ENCODE measurements at places on chromosomes 2 and 18. TPM values are rescaled to one million over a fixed set of nuclear protein-coding genes. Genes with fewer than 3 reads are reported as not detected.
A peak's percentile ranks its signal among the peaks of the same experiment; 100 is the strongest.

- DNase-seq = no peak
These were observed 73.0 kb downstream of the NCAPH start for GRCh38 chr2:96408616-96409015.

DNA sequence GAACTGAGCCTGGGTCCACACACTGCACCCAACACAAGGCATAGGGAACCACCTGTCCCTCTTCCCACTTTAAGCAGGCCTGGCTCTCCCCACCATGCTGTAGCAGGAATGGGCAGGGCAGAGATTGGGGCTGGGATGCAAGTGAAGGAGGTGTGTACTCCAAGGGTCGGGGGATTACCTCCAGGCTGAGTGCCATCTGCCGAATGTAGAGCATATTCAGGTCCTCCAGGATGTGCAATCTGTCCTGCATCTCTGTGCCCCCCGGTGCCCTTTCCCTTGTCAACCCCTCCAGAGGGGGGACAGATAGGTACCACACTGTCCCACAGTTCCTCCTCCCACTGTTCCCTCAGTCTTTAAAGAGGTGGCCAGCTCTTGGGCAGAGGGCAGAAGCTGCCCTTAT, 2.4 kb downstream of the RTKN start:
- DNase-seq = no peak

The SYT4 gene
- 0.34 TPM for polyA plus RNA-seq

The ALK gene
- 0.32 TPM for polyA plus RNA-seq

DNA sequence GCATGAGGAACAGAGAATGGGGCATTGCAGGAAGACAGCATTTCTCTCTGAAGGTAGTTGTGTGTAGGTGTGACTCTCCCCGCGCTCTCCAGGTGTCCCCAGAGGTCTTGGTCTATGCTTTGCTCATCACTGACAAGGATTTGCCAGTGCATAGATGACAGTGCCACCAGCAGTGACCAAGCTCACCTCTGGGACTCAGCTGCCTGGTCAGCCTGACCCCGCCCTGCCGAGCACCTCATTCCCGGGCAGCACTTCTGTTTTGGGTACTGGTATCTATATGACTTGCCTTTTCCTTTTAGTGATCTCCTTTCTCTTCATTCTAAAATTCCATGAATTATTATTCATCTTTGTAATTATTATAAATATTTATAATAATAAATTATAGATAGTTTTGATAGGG, 59.1 kb downstream of the GBX2 start:
- DNase-seq = no peak

- no peak for DNase-seq
These were observed 197.8 kb downstream of the GBX2 start for GRCh38 chr2:235970204-235971040.

- DNase-seq = no peak
These were observed 15.7 kb downstream of the SPC25 start for GRCh38 chr2:168874368-168875054.

- no peak for DNase-seq
These were observed 73.8 kb upstream of the ITM2C start for GRCh38 chr2:230790981-230791380.

GRCh38 chr2:68429311-68429826, 37.7 kb downstream of the FBXO48 start:
- DNase-seq = no peak

GRCh38 chr2:221896505-221897151, 324.5 kb upstream of the EPHA4 start:
- no peak for DNase-seq

GRCh38 chr2:57806449-57806968, 240.1 kb upstream of the VRK2 start:
- no peak for DNase-seq

The LIMS3 gene
- polyA plus RNA-seq = 3.8 TPM

GRCh38 chr2:236973343-236973980, 112.2 kb upstream of the COPS8 start:
- no peak for DNase-seq

DNA sequence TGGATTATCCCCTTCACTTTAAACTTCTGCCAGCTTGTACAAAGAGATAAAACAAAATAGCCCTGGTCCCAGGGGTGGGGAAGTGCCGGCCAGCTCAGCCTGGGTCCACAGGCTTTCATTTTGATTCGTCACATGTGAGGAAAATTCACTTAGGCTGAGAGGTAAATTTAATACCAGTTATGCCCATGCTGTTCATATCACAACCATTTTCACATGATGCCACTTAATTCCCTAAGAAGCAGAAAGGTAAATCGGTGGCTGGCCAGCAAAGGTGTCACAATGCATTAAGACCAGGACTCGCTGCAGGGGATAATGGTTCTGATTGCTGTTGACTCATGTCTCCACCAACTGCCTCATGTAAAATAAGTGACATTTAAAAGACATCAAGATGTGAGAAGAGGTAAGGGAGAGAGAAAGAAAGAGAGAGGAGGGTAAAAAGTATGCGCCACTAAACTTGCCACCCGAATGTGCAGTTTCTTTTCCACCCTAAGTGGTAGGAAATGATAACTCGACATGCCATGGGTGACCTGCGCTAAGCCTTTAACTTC, 261.0 kb upstream of the SIX3 start:
- DNase-seq = no peak

DNA sequence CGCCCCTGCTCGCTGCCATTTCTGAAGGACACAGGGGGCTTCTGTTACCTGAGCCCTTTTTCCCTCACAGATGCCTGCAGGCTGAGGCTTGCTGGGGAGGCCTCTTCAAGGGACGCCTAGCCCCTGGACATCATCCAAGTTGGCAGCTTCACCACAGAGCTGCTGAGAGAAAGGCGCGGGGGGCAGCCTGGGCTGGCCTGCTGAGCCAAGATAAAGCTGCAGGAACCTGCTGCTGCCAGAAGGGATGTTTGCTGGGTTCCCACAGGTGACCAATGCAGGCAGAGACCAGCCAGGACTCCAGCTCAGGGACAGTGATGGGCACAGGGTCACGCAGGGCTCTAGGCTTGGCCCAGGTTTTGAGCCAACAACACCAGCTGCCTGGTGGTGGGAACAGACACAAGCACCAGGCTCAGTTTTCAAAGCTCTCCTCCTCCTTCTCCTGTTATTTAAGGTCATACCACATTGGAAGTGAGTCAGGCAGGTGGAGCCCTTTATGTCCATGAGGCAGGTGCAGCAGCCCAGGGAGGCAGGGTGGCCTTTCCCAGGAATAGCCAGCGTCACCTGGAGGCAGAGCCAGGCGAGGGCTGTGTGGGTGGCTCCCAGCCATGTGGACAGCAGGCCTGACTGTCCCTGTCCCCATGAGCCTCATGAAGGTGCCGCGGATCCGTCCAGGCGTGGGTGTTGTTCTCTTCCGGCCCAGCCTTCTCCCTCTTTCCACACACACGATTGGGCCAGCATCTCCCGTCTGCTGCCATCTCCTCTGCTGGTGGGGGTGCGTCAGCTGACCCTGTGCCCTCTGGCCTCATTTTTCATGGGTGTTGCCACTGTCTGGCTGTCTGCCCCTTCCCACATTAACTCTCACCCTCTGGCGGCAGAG, 515.5 kb upstream of the MYT1L start:
- no peak for DNase-seq

The UCN gene
- polyA plus RNA-seq = 0.39 TPM

DNA sequence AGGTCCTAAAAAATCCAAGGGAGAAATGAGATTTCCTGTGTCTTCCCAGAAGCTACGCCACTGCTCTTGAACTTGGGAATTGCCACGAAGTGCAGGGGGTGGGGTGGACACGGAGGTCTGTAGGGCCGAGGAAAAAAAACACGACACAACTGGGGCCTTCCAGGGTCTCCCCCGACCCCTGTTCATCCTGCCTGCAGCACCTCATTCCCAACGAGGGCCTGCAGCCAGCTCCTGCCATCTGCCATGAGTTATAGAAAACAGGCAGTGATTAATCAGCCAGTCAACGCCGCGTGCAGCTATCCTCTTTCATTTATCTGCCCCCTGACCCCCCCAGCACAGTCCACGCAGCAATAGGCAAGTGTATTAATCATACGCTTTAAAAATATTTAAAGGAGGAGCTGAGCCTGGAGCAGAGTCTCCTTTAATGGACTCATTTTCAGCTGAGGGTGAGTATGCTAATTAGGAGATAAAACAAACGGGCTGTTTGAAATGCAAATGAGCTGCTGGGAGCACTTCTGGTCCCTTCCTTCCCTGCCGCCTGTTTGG, 209.9 kb downstream of the TFCP2L1 start:
- DNase-seq = peak; percentile 55

GRCh38 chr18:74463254-74463653, 6.1 kb upstream of the DIPK1C start:
- DNase-seq = no peak

The GNLY gene
- 0.63 TPM for polyA plus RNA-seq

DNA sequence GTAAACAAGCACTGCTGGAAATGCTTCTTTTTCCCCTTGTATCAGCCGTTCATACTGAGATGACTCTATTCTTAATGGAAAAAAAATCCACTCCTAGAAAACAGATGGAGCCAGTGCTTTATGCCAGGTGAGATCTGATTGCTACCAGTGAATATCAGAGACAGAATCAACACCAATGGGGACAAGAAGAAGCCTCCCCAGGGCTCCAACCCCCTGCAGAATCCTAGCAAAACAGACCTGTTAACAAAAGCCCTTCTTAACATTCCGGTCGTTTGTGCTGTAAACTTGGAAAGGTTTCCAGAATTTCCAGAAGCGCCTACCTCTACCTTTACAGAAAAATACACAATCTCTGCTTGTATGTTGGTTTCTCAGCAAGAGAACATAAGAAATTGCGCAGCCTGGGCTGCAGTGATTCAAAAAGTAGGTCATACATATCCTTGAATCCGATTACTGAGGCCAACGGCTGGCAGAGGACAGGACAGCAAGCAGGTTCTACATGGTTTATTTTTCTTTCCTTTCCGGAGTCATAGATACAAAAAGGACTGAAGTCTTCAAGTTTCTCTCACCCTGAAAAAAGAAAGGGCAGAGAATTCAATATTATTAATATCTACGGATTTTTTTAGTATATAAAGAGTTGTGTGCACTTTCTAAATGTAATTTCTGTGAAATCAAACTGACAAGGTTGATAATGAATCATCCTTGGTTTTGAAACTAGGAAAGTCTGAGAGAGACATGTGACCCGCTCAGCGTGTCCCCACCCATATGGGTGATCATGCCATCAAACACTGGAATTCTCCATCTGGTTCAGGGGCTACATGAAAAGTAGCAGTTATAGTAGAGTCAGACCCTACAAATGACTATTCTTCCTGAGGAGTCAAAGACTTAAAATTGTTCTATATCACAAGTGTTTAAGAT, 266.7 kb upstream of the MGAT5 start:
- no peak for DNase-seq

DNA sequence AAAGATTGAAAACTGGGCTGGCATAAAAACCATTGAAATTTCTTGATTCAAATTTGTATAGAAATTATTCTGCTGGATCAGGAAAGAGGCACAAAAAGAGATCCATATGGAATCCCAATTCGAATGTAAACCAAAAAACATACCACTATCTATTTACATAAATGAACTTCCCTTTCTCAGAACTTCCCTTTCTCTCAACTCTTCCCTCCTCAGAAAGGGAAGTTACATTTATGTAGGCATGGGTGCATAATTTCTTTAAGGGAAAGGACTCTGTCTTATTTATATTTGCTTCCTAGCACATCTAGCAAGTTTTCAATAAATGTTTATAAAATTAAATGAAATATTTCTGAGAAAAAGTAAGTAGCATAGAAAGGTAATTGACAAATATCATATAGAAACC, 398.1 kb upstream of the ATP5MC3 start:
- DNase-seq = no peak

The CRACDL gene
- polyA plus RNA-seq = 3.5 TPM

The PDE6D gene
- polyA plus RNA-seq = 27.6 TPM

- DNase-seq = no peak
These were observed 26.9 kb downstream of the LOXHD1 start for GRCh38 chr18:46630160-46630559.

DNA sequence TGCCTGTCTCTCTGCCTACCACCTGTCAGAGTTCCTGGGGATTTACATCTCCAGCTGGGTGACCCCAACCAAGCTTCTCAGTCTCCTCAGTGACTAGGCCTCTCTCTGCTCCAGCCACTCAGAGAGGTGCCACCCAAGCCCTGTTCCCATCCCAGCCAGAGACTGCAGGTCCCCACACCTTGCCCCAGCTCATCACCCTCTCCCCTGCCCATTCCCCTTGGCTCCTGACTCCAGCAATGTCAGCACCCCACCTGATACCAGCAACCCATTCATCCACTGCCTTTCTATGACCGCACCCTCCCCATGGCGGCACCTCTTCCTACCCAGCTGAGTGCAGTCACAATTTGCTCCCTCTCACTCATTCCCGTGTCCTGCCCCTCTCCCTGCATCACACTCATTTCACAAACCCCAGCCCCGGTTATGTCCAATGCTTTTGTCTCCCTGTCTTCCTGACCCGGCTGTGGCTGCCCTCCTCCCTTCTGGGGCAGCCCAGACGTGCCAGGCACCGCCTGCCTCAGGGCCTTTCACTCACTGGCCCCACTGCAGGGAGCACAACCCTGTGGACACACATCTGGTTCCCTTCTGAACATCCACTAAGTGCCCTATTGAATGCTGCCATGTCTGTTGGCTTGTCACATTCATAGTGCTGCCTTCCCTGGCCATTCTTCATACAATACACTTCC, 494.8 kb upstream of the HS6ST1 start:
- DNase-seq = no peak

GRCh38 chr2:161136696-161137324, 23.4 kb upstream of the TANK start:
- no peak for DNase-seq

DNA sequence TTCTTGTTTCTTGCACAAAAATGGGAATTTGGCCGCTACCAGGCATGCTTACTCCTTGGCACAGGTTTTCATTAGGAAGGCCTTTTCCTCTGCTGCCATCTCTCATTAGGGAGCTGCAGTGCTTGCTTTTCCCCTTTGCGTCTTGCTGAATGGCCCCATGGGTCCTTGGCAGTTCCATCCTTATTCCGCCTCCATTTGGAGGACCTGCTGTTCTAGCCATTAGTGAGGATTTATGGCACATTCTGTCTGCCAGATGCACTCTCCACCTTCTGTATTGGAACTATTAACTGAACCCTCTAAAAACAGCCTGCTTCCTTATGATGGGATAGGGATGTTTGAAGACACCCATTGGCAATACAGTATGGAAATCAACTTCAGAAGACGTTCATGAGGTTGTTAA, 103.5 kb upstream of the NOSTRIN start:
- DNase-seq = no peak

DNA sequence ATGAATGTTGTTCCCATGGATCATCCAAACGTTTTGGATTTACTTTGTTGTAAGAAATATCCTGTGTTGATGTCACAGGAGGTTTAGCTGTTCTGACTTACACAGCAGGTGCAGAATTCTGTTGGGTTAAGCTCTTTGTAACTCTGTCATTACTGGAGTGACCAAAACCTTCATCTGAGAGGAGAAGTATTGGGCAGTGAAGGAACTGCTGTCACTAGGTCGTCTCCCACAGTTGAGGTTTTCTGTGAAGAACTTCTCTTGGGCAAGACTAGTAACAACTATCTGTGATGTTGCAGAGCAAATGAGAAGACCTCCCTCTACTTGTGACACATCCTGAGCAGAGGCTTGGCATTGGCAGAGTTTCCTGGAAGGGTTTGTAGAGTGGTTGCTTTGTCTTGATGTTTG, 2.9 kb downstream of the SPTBN1 start:
- no peak for DNase-seq

GRCh38 chr18:35463050-35463449, 34.7 kb downstream of the INO80C start:
- DNase-seq = no peak
